Activated CD4-positive, alpha-beta T cell treated with anti-CD3 and anti-CD28 coated beads for 48 hours (primary cell): ENCODE measurements at places on chromosomes 4 and X.

DNA sequence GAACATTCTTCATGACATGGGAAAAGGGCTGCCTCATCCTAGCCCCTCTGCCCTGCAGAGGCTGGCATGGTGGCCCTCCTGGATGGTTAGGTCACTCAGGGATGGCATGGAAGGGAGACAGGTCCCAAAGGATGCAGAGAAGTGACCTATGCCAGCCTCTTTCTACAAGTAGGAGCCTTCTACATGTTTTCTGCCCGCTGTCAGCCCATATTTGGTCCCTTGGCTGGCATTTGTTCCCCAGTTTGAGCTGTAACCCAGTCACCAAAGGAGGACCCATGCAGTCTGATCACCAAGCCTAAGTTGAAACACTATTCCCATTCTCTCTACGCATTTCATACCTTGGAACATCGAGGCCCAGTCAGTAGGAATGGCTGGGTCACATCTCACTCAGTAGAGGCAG lies 95.4 kb downstream of the PJA1 start:
- no peak for DNase-seq

DNA sequence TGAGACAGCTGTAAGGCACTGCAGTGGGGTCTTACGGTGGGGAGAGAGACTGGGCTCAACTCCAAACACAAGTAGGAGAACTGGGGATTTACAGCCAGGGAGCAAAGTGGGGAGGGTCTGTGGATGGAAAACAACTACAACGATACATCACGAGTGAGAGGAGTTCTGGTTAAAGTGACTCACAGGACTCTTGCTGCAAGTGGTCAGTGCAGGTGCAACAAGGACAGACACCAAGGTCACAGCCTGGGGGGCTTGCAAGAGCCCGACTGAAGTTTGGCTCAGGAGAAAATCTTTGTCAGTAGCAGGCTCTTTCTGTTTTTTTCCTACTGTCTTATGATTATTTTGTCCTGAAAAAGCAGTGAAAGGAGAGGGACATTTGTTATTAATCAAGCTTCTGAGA lies 10.1 kb upstream of the FAT1 start:
- no peak for DNase-seq

DNA sequence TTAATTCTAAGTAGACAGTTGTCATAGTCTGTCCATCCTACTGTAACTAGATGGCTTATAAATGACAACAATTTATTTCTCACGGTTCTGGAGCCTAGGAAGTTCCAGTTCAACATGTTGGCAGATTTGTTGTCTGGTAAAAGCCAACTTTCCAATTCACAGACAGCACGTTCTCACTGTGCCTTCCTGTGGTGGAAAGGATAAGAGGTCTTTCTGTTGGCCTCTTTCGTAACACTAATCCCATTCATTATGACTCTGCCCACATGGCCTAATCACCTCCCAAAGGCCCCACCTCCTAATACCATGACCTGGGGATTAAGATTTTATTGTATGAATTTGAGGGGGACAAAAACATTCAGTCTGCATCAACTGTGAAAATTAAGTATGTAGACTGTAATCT lies 83.2 kb downstream of the GALNTL6 start:
- no peak for DNase-seq

GRCh38 chrX:38305971-38306370 lies 21.3 kb downstream of the RPGR start:
- no peak for DNase-seq

- DNase-seq: no peak
These were observed 343.7 kb downstream of the MID1IP1 start for GRCh38 chrX:39144956-39145355.

GRCh38 chrX:107000013-107000515 lies at the start of gene MORC4:
Gene MORC4 (minus strand): TSS chrX:107000212. CDS start chrX:106999969, 243 bp downstream.
- peak; percentile 75 for DNase-seq

GRCh38 chrX:38473701-38474100 lies 87.6 kb upstream of the TSPAN7 start:
- no peak for DNase-seq

- DNase-seq: no peak
These were observed 145.5 kb upstream of the DUSP21 start for GRCh38 chrX:44698357-44698756.

DNA sequence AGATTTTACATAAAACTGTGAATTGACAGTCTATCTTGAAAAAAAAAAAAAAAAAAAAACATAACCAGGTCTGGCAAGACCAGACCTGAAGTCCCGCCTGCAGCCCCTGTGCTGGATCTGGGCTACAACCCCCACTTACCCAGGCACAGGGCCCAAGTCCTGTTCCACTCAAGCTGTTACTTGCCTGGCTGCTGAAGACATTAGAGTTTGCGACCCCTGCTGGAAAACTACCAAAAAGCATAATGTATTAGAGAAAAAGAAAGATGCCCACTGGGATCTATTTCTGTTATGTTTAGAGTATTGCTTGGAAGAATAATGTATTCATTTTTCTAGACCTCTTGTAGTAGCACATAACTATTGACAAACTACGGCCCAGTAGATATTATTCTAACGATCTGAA lies 4.7 kb downstream of the HS3ST1 start:
- peak; percentile 23 for DNase-seq

DNA sequence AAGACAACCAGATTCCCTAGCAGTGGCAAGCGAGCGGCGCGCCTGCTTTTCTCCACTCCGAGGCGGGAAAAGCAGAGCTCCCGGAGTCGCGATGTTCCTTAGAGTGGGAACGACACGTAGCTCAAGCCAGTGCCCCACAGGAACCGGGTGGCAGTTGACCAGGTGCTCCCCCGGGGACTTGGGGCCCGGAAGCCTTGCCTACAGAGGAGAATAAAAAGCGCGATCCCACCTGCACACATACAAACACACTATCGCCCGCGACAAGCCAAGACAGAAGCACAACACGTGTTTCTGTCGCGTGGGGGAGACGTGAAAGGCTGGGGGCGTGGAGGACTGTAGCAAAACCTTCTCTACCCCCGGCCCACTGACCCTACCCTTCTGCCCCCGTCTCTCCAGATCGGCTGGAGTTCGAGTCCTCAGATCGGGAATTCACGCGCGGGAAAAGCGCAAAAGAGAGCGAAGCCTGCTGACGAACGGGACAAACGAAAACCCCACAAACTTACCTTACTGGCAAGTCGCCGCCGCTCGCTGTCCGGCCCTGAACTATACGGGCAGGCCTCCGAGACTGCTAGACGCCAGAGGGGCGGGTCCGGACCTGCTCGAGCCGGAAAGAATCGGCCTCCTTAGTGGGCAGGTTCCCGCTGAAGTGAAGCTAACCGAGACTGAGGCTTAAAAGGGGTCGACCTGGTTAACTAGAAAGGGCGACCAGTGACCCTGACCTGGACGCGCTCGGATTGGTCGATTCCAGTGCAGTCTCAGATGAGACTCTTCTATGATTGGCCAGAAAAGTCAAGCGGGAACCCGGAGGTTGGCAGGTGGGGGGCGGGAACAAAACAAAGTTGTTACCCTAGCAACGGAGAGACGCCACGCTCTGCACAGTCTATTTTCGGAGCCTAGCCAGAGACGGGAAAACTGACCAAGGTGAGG lies at the start of the genes DNAAF6 and NUP62CL:
Gene DNAAF6, plus strand, starts transcription at position 842 of the 927 bp plus-strand sequence. CDS start 6,265 bp downstream, outside the sequence.
Gene NUP62CL, minus strand, starts transcription at position 664 of the 927 bp plus-strand sequence. CDS start 31,287 bp downstream, outside the sequence.
- peak; percentile 76 for DNase-seq

- peak; percentile 40 for DNase-seq
These were observed 1.4 kb upstream of the C4orf50 start for GRCh38 chr4:6019316-6020263.

GRCh38 chr4:183242291-183242690 lies 77.8 kb downstream of the CLDN22 start:
- DNase-seq: no peak

- peak; percentile 42 for DNase-seq
These were observed 345.4 kb upstream of the GATB start for GRCh38 chr4:152106113-152106763.

DNA sequence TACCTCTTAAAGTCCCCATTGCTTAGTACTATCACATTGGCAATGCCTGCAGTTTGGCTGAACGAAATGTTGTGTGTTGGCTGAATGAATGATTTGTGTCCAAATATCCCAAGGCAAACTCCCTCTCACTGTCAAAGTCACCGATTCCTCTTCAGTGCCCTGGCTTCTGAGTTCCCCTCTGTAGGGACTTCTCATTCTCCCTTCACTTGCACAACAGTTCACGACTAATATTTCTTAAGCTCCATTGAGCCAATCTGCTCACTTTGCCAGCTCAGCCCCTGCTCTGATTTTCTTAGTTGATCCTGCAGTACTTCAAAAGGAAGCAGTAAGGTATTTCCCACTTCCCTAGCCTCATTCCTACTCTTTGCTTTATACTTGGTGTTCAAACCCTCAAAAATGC lies 21.9 kb upstream of the PACRGL start:
- no peak for DNase-seq

- DNase-seq: no peak
These were observed at the start of gene PSAPL1 for GRCh38 chr4:7434766-7435150. Gene PSAPL1 (minus strand): TSS chr4:7434930. CDS start chr4:7434879, 51 bp downstream.

DNA sequence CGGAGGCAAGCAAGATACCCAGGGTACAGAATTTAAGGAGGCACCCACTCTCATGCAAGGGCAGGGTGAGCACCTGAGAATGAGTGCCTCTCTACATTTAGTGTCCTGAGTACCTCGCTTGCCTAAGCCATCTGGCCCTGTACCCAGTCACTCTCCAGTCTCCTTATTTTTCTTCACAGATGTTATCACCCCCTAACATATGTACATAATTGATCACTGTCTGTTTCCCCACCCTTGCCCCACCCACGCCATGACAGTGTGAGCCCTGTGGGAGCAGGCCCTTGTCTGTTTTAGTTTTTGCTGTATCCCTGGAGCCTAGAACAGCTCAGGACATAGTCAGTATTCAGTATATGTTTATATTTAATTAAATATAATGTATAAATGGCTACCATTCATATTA lies 113.6 kb downstream of the SPRY1 start:
- DNase-seq: no peak

DNA sequence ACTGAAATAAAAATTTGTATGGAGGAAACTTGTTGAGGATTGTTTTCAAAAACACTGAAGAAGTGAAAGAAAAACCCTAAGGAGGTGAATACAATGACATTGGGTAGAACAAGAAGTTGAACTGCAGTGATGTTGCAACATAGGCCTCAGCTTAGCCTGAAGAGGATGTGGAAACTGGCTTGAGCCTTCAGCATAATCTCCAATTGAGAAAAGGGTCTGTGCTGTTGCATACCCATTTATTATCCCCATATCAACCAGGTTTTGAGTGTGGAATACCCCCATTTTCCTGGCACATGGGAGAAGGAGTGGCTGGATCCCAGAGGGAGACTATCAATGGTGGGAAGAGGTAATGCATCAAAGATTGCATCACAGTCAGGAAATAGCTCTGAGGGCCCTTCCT lies 695.0 kb upstream of the HS3ST1 start:
- DNase-seq: no peak

DNA sequence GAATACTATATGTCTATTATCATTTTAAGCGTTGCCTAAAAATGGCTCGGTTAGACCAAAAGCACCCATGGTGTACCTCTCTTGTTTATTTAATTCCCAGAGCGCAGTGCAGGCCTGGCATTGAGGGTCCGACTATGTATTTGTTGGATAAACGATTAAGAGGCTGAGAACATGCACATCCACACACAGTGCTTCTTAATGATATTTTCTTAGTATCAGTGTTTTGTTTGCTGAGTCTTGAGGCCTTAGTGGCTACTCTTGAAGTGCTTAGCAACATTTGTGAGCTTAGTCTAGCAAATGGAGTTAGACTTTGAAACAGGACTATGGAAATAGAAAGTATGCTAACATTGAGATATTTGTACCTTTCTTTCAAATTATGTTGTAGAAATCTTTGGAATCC lies 43.7 kb downstream of the CDS1 start:
- no peak for DNase-seq

GRCh38 chr4:145799223-145799622 lies 119.3 kb downstream of the C4orf51 start:
- no peak for DNase-seq

DNA sequence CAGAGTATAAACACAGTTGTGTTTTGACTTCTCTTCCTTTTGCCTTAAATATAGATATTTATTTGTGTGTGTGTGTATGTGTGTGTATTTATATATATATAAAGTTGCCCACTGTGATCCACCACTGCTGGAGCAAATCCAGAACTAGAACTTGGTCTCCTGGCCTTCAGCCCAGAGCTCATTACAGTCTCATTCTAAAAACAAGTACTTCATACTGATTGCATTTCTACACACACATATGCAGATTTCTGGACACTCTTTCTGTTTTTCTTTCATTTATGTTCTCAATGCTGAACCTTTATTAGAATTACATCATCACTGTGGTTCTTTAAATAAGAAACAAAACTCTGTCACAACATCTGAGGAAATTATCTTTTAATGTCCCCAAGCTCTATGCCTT lies 381 bp downstream of the TXK start:
- DNase-seq: no peak

DNA sequence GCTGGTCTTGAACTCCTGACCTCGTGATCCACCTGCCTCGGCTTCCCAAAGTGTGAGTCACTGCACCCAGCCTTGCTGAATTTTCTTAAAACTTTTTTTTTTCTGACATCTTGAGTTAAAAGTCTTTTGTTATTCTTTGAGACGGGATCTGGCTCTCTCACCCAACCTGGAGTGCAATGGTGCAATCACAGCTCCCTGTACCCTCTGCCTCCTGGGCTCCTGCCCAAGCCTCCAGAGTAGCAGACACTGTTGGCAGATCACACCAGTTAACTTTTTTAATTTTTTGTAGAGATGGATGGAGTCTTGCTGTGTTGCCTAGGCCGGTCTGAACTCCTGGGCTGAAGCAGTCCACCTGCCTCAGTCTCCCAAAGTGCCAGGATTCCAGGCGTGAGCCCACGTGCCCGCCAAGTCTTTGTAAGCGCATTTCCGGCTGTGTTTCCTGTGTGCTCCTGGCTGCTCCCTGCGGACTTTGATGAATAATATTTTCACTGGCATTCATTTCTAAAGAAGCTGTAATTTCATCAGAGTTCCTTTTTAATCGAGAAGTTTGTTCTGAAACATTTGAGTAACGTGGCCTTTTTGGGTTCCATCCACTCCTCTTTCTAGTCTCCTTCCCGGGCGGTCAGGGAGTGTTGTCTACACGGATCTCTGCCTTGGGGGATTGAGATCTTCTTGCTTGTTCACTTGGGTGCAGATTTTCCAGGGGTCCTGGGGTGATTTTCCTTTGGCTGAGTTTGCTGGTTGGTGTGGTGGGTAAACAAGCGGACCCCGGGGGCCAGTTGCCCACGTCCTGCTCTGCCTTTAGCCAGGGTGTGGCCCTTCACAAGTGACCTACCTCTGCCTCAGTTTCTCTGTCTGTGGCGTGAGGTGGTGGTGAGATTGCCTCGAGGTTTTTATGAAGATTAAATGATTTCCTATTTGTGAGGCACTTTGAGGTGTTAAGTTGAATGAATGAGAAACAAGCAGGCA lies 44.4 kb downstream of the PCGF3 start:
- no peak for DNase-seq
